ENCODE measurements at places on chromosomes 3 and 15.

DNA sequence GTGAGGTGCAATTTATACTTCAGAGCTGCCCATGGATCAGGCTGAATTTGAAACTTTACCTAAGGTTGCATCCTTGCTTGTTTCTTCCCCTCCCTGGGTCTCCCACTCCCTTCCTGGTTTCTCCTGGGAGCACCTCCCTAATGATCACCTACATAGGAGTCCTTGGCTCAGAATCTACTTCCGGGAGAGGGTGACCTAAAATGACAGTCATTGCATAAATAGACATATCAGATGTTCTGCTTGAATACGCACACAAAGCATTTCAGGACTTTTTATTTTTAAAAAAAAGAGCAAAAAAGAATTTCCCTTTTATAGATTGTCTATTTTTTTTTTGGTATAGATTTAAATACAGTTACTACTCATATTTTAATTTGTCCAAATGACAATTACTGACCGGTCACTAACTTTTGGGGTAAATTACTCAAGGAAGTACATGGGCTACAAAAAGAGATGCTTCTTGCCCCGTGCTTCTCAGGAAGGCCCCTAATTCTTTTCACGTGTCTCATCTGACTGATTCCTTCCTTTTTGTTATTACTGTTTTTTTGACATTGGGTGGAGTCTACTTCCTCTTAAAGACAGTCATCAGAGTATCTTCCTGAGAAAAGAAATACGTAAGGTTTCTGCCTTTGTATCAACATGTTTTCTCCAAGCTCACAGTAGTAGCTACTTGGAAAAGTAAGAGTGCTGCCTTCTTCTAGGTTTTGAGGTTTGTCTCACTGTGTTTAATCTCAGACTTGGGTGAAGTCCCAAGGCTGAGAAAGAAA is 4.9 kb upstream of the MYZAP start:
- DNase-seq = no peak

- DNase-seq = no peak
Observed at GRCh38 chr15:69115031-69115430, 45.4 kb upstream of the GLCE start.

- DNase-seq = no peak
Observed at GRCh38 chr15:37951999-37952398, 17.6 kb downstream of the TMCO5A start.

DNA sequence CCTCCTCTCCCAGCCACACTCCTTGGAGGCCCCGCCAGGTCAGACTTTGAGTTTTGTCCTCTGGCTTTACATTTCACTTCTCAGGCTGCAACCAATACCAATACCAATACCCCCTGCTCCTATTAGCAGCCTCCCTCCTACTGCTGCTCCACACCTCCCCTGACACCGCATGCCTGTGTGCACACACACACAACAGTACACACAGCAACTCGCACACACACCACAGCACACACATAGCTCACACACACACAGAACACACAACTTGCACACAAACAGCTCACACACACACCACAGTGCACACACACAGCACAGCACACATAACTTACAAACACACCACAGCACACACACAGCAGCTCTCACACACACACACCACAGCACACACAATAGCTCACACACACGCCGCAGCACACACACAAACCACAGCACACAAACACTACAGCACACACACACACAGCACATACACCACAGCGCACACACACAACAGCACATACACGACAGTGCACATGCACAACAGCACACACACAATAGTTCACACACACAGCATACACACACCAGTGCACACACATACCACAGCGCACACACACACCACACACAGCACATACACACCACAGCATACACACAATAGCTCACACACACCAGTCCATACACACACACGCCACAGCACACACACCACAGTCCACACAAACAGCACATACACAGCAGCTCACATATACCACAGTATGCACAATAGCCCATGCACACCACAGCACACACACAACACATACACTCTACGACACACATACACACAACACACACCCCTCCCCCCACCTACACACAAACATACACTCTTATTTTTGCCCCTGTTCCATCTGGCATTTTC is 204.7 kb downstream of the UACA start:
- DNase-seq = no peak

- DNase-seq = no peak
Observed at GRCh38 chr3:12946251-12946648, 104.9 kb upstream of the RPL32 start.

DNA sequence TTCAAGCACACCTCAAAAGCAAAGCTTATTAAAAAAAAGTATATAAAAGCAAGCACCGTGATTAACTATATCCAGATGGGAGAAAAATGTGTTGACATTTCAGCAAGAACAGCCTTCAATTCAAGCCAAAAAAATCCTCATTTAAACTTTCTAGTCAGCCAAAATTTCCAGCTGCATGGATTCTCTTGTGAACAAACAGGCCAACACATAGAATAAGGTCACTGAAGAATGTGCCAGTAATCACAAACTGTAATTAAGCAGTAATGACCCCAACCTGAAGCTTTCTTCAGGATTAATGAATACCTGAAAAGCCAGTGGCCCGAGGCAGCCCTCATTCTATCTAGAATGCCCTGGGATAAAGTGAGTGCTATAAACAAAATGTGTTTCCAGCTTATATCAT is 130.7 kb upstream of the KCNMB2 start:
- DNase-seq = no peak

DNA sequence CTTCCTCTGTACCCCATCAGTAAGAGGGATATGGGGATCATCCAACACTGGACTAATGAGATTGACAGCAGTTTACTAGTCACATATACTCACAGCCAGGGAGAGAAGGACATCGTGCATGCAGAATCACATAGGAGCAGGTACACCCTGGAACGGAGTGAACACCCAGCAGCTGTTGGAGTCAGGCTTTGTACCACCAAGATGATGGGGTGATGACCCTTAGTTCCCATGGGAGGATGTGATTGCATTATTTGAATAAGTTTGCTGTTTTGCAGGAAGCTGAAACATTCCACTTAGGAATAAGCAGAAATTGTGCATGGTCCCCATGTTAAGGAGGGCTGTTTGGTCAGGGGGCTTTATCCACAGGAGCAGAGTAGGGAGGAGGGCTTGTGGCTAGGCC is 482.7 kb upstream of the PDZRN3 start:
- no peak for DNase-seq

- no peak for DNase-seq
Observed at GRCh38 chr15:55434989-55435825, 26.9 kb downstream of the PIERCE2 start.

DNA sequence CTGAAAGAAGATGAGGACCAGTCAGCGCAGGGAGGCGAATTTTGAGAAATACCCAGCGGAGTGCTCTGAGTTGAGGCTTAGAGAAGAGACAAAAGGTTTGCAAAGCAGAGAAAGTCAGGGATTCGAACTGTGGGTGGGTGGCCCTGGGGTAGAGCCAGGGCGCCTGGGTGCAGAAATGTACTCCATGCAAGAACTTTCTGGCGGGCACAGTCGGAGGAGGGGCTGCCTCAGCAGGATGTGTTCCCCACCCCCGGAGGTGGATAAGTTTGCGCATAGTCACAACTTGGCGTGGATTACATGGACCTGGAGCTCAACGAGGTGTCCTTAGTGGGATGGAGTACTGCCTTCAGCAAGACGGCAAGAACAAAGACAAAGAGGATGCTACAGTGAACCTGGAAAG is 117.3 kb upstream of the ALDH1A3 start:
- no peak for DNase-seq

- no peak for DNase-seq
Observed at GRCh38 chr15:56759450-56759845, 26.1 kb upstream of the ZNF280D start.

- DNase-seq = no peak
Observed at GRCh38 chr3:39651993-39652739, 157.2 kb upstream of the MYRIP start.

DNA sequence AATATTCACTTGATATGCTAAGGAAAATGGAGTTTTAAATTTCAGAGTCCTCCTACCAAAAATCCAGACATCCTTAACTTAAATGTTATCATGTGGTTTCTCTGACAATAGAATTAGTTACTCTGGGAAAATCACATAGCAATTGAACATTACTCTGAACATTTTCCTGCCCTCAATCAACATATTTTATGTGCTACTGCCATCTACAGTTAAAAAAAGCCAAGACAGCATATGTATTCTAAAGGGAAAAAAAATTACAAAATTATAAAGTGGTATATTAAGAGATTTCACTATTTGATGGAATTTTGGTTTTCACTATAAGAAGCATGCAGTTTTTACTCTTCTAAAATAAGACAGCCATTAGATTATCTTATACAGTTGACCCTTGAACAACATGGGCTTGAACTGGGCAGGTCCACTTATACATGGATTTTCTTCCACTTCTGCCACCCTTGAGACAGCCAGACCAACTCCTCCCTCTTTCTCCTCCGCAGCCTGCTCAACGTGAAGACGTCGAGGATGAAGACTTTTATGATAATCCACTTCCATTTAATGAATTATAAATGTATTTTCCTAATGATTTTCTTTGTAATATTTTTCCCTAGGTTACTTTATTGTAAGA is 122.3 kb downstream of the ATP1B3 start:
- DNase-seq = no peak

DNA sequence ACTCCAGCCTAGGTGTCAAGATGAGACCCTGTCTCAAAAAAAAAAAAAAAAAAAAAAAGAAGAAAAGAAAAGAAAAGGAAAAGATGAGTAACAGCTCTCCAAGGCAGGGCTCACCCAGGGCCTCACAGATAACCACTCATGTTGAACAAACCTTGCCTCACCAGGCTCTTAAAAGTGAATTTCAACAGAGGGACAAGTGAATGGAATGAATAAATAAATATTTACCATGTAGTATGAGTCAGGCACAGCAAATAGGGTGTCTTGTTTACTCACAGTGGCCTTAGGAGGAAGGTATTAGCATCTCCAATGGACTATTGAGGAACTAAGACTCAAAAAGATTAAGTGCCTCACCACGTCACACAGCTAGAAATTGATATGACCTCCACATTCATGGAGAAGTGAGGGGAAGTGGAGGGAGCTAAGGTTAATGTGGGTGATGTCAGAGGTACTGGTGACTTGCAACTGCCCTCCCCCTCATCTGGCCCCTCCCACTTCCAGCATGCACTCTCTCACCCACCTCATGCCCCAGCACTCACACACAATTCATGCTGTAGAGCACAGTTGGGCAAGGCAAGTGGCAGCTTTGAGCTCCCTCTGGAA is 255.5 kb downstream of the UACA start:
- no peak for DNase-seq

- no peak for DNase-seq
Observed at GRCh38 chr15:38197553-38197952, 55.1 kb upstream of the SPRED1 start.

- no peak for DNase-seq
Observed at GRCh38 chr3:12824299-12824698, 17.1 kb downstream of the RPL32 start.

DNA sequence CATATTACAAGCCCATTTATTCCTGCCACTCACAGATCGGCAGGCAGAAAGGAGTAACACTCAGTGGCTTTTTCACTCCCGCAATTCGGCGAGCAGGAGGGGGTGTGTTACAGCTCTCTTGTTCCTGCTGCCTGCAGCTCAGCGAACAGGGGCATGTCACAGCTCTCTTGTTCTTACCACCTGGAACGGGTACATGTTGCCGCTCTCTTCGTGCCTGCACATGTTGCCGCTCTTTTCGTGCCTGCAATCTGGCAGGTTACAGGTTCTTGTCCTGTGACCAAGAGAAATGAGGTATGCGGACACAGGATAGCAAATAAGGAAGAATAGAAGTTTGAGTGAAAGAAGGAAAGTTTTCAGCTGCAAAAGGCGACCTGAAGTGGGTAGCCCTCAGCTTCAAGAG is 761.4 kb downstream of the NAALADL2 start:
- no peak for DNase-seq

- peak; percentile 46 for DNase-seq
Observed at GRCh38 chr3:30693470-30694120, 87.2 kb downstream of the TGFBR2 start.

- no peak for DNase-seq
Observed at GRCh38 chr3:3666664-3667063, 132.6 kb upstream of the LRRN1 start.

GRCh38 chr15:99167640-99168039 is 62.8 kb downstream of the SYNM start:
- DNase-seq = no peak

- no peak for DNase-seq
Observed at GRCh38 chr3:124769462-124769861, 39.2 kb downstream of the UMPS start.

- no peak for DNase-seq
Observed at GRCh38 chr15:29003840-29004233, 118.1 kb downstream of the APBA2 start.

GRCh38 chr3:47365213-47366153 is 15.3 kb upstream of the PTPN23 start:
- no peak for DNase-seq

GRCh38 chr3:42377681-42378080 is 32.7 kb downstream of the LYZL4 start:
- DNase-seq = no peak

GRCh38 chr3:41489231-41489630 is 289.9 kb downstream of the CTNNB1 start:
- DNase-seq = no peak

DNA sequence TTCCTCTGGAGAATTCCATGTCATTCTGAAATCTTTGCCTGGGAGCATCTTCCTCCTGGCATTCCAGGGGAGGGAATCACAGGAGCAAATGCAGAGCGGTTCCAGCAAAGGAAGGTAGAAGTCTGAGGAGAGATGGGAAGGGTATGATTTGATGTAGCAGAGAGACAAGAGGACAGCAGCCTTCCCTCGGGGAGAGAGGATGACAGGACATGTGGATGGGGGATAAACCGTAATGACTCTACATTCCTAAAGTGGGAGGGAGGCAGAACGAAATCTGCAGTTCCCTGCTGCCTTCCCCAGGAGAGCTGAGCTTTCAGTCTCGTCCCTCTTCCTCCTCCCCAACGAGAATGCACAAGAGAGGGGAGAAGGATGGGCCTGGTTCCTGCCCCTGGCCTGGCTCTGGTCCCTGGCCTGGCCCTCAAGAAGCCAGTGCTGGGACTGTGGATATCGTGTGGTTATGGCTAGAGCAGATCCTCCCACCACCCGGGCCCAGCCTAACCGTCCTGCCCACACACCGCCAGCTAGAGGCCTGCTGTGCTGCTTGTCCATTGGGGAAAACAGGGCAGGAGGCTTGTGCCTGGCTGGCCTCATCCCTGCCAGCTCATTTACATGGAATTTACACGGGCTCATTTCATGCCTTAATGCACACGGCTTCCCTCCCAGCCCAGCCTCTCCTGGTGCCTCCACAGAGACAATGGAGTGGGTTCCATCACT is 26.6 kb downstream of the SEMA7A start:
- no peak for DNase-seq

GRCh38 chr15:67068710-67069400 is 3.5 kb downstream of the SMAD3 start:
- DNase-seq = no peak
